ENCODE measurements at places on chromosomes 2 and 18.

GRCh38 chr2:45627911-45628310 is 16.8 kb upstream of the SRBD1 start:
- DNase-seq, result no peak

DNA sequence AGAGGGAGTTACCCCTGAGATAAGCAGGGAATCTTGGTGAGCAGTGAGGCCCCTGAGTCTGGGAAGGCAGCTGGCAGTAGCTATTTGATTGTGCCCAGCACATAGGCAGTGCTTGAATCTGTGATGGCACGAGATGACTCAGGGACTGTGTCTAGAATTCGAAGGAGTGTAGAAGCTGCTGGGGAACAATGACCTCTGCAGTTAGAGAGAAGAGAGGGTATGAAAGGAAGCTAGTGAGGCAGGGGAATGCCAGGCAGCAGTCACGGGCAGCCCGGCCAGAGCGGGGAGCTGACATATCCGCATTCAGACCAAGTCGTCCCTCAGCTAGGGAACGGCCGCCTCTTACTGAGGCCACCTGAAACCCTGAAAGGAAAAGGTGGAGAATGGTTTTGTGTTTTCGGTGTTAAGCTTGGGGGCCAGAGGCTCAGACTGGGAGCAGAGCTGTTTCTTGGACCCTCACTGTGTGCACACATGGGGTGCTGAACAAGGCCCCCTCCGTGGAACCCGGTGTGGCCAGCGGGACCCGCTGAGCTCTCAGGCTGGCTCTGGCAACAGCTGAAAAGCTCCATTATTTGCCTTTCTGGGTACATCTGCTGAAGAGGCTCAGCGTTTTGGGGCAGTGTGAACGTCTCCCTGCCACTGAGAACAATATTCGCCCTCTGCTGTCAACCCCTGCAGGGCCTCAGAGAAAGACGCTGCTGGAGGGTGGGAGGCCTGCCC is 32.9 kb downstream of the ARHGEF4 start:
- no peak for DNase-seq

GRCh38 chr2:222481941-222482340 is 57.6 kb downstream of the SGPP2 start:
- DNase-seq, result no peak

DNA sequence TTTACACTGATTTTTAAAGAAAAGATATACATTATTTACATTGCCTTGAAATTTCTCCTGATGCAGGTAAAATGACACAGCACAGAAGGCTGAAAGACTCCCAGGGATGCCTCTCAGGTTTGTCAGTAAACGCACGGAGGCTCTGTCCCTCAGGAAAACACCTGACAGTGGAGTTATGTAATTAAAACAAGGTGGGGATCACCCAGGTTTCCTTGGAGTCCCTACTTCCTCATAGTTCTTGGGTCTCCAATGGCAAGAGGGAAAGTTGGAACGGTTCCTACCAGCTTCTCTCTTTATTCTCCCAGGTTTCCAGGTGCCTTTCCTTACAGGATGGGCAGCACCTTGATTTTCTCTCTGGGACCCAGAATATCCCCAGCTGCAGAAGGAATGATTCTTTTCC is 654.8 kb downstream of the SLC4A3 start:
- no peak for DNase-seq

DNA sequence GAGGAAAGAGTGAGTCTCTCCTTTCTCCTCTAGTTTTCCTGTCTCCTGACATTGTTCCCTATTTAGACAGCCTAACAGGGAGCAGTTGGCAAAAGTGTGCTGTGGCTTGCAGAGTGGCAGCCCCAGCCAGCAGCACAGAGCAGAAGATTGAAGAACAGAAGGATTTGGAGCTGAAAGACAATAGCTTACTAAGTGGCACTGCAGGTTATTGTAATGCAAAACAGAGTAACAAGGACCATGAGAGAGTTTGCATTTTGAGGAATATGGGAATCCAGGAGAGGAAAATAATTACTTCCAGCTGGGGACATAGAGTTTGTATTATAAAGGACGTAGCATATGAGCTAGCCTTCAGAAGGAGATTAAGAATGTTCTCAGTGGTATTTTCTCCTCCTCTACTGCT is 342.4 kb downstream of the AKAIN1 start:
- no peak for DNase-seq

DNA sequence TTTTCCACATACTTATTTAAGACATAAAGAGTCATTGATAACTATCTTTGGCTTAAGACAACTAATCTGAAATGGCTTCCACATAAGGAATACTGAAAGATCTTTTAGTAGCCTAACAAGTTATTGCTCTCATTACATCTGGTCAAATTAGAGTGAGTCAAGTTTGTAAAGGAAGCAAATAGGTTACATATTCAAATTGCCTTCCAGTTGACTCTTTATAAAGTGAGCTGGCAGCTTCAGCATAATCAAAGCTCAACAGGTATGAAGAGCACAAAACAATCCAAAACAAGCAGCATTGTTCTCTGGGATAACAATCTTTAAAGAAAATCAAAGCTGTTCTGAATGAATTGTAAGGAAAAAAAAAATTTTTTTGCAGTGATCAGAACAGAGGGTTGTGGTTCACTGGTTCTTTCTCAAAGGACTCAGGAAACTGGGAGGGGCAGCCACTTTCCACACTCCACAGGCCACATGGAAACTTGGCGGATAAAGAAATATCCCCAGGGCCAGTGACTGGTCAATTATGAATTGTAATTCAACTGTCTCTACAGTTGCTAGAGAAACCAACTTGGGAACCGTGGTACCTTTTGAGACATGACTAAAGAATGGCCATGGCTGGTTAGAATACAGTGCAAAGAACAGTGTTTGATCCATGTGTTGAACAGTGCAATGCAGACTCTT is 369.3 kb upstream of the KCNH7 start:
- DNase-seq, result no peak

DNA sequence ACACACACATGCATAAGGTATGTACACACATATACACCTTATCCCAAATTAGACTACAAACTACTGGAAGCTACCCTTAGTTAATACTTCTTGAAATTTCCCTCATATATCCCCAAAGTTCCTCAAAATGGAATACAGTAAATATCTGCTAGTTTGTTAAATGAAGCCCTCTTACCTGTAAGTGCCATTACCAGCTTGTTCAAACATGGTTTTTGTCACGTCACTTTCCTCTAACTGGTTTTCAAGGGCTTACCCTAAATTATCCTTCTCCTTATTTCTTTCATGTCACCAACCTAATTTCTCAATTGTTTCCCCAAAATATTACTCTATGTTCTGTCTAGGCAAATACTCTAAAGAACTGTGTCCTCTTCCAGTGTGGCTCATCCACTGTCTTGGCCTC is 24.4 kb upstream of the KIDINS220 start:
- DNase-seq, result no peak

- DNase-seq, result no peak
Observed at GRCh38 chr18:76416911-76417310, 78.1 kb downstream of the ZNF516 start.

DNA sequence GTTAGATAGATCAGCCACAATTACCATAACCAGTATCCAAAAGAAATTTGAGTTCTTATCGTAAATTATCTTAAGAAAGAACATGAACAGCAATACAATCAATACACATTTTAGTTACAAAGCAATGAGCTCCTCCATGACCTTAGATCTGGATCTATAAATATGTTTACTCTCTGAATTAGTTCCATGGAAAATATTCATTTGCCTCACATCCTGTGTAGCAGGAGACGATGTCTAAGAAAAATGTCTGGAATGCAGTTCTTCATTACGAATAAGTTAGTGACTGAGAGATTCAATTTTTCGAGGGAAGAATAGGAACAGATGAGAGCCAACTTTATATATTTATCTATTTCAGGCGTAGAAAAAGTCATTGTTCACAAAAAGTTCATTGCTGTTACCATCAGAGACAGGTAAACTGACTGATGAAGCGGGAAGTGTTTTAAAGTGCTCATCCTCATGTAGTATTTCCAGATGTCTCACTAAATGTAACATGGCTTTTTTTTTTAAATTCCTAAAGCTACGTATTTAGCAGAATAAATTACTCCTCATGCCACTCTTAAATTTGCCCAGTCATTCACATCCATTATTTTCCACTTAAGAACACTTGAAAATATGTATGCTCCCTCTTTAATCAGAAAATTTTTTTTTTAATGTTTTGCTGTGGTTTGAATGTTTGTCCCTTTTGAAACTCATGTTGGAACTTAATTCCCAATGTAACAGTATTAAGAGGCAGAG is 106.5 kb upstream of the SCN1A start:
- DNase-seq, result no peak

DNA sequence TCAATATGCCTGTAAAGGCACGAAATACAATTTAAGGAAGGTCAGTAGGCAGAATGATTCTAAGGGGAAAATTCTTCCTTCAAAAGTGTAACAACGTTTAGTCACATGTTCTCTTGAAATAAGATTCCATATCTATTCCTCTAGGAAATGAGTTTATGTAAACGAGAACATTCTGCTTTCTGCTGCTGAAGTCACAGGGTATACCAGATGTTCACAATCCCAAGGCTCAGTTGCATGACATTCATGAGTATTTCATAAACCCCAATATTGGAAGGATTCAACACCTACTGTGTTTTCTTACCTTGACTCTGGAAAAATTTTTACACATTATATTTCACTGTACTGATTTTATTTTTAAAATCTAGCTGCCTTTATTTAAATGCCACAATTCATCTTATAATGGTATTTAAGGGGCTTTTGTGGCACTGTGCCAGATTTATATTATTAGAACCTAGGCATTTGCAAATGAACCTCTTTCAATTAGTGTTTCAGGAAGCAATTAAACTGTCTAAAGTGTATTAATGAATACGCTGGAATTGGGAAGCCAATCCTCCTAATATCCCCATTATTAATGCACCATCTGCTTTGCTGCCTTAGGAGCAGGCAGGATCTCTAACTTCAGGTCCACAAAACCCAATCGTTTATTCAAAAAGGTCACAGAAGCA is 542.6 kb upstream of the KLHL29 start:
- no peak for DNase-seq

GRCh38 chr2:66573821-66574233 is 138.9 kb downstream of the MEIS1 start:
- no peak for DNase-seq

Measured in right hindlimb (tissue), 1 donor.